ENCODE measurements at places on chromosomes 13 and 19.
A peak's percentile ranks its signal among the peaks of the same experiment; 100 is the strongest.

GRCh38 chr19:38514812-38515633 is 81.5 kb downstream of the RYR1 start:
- DNase-seq = peak; percentile 45

DNA sequence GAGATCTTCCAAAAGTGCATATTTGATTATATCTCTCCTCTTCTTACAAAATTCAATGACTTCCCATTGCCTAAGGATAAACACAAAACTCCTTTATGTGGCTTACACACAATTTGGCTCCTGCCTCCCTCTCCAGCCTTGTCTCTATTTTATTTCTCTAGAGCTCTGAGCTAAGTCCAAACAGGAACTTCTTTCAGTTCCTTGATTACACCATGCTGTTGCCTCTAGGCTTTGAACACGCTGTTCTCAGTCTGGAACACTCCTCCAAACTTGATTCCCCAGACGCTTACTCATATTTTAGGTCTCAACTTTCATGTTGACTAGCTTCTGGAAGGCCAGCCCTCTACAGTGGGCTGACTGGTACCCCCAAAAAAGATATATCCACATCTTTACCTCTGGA is 258.5 kb downstream of the COG6 start:
- no peak for DNase-seq

- no peak for DNase-seq
Measured at GRCh38 chr19:52230685-52231084, 38.7 kb upstream of the ZNF766 start.

- no peak for DNase-seq
Measured at GRCh38 chr13:110648848-110649421, 33.6 kb downstream of the NAXD start.
